ENCODE measurements at places on chromosomes 12 and 14.

- DNase-seq = peak; percentile 70
These were observed 11.7 kb downstream of the TPCN1 start for GRCh38 chr12:113232840-113233585.

- DNase-seq = no peak
These were observed 215.5 kb downstream of the AACS start for GRCh38 chr12:125280482-125281377.

GRCh38 chr12:40970320-40970907 is 217.7 kb upstream of the PDZRN4 start:
- DNase-seq = no peak

DNA sequence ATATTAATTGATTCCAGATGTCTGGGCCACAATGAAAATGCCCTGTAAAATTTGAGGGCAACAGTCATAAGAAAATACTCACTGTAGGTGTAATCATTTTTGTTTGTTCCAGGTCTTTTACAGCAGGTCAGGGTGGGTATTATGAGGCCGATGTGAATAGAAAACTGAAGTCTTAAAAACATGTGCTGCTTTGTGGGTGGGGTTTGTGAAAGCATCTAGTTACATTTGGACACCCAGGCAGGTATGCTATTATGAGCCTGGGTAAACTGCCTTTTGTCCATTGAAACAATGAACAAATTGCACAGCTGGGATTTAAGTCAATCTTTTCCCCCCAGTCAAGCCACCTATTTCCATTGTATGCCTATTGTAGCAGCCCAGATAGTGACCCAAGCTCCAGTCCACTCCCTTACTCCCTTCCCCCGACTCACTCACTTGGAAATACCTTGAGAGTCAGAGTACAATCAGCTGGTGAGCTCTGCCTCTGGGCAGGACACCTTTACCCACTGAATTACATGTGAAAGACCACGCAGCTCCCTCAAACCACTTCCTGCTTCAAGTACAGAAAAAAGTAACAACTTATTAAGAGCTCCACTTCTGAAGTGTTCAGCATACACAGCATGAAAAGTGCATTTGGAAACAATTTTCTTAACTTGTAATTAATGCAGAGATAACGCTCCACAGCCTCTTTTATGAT is 1.8 kb downstream of the IGF1 start:
- peak; percentile 28 for DNase-seq

- no peak for DNase-seq
These were observed 18.4 kb downstream of the SRGAP1 start for GRCh38 chr12:63862969-63863230.

DNA sequence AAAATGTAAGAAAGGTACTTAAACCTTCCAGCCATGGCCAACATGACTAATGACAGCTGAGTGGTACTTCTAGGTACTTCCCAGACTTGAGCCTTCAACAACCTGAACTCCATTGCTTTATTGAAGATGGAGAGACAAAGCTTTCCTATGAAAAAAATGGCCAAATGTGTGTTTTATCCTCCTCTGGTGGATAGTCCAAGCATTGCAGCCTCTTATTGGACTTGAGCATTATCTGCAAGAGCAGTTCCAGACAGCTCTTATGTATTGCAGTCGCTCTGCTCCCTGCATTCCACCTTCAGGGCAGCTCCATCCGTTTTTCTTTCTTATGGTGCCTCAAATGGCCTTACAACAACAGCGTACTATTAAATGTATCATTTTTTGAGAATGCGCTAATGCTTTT is 588.2 kb downstream of the NRXN3 start:
- DNase-seq = peak; percentile 20

DNA sequence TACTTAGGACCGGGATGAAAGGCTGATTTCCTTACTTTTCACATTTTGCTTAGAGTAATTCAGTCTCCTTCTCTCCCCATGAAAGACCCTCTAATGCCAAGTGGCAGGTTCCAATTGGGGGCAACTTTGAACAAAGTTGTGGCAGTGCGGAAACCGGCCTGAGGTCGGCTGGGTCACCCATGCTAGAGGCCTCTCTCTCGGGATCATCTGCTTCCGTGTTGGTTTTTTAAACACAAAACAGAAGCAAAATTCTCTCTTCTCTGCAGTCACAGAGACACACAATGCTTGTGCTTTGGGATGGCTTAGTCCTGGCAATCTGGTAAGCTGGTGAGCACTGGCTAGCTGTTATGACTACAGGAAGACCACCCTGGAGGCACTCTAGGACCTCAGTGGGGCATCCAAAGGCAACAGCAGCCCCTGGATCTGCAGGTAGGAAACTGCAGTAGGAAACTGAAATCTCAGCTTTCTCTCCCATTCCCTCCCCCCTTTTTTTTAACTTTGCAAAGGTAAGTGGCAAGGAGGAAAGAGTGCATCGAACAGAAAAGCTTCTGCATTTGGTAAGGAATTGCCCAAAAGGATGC is 102.1 kb downstream of the BCL11B start:
- DNase-seq = no peak

GRCh38 chr14:93765155-93765554 is 23.1 kb downstream of the PRIMA1 start:
- DNase-seq = no peak

DNA sequence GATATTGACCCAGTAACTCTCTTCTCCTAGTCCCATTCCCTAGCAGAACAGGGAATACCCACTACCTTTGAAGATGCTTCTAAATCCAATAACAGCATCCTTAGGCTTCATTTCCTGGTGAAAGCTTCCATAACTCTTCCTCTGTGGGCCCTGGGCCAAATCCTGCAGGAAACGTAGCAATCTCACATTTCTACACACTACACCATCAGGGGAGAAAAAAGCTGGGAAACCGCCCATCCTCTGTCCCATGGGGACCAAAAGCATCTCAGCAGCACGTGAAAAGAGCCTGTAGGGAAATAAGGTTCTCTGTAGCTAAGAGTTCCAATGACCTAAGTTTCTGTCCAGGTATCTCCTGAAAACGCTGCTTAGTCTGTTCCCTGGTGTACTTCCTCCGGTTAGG is 340.2 kb downstream of the DPF3 start:
- no peak for DNase-seq

- DNase-seq = no peak
These were observed 73.5 kb downstream of the CDK17 start for GRCh38 chr12:96326628-96327227.

- DNase-seq = no peak
These were observed 48.0 kb downstream of the TDP1 start for GRCh38 chr14:90003526-90004307.

GRCh38 chr14:21309956-21310355 is 30.1 kb downstream of the RPGRIP1 start:
- no peak for DNase-seq

DNA sequence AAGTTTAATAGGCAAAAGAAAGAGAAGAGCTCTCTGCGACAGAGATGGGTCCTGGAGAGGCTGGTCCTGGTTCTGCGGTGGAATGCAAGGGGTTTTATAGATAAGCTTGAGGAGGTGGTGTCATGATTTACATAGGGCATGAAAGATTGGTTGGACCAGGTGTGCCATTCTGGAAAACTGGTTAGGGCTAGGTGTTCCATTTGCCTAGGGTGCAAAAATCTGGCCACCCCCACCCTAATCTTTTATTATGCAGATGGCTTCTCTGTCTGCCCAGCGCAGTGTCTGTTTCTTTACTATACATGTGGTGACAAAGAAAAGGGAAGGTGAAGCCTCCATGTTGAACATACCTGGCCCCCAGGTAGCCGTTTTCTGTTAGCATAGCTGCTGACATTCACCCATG is 65.4 kb downstream of the ERC1 start:
- no peak for DNase-seq

DNA sequence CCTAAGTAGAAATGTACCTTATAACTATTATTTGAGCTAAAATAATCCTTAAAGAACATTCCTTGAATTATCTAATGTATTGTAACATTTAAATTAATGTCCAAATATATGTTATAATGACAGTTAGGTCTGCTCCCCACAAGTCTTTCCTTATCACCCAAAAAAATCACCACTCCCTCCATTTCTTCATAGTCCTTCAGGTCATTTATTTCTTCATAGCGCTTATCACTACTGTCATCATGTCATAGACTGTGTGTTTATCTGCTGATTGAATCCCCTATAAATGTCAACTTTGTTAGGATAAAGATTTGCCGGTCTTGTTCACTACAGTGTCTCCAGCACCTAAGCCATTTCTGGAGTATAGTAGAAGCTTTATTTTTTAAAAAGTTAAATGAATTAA is 12.0 kb downstream of the LUM start:
- DNase-seq = no peak

- DNase-seq = no peak
These were observed 38.9 kb upstream of the FUT8 start for GRCh38 chr14:65373671-65374039.

DNA sequence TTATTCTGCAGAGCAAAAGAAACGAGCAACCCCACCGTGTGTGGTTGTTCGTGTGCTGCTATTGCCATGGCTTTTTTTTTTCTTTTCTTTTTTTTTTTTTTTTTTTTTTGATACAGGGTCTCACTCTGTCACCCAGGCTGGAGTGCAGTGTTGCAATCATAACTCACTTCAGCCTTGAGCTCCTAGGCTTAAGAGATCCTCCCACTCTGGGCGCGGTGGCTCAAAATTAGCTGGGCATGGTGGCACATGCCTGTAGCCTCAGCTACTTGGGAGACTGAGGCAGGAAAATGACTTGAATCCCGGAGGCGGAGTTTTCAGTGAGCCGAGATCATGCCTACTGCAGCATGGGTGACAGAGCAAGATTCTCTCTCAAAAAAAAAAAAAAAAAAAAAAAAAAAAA is 144.2 kb downstream of the ESR2 start:
- DNase-seq = no peak

DNA sequence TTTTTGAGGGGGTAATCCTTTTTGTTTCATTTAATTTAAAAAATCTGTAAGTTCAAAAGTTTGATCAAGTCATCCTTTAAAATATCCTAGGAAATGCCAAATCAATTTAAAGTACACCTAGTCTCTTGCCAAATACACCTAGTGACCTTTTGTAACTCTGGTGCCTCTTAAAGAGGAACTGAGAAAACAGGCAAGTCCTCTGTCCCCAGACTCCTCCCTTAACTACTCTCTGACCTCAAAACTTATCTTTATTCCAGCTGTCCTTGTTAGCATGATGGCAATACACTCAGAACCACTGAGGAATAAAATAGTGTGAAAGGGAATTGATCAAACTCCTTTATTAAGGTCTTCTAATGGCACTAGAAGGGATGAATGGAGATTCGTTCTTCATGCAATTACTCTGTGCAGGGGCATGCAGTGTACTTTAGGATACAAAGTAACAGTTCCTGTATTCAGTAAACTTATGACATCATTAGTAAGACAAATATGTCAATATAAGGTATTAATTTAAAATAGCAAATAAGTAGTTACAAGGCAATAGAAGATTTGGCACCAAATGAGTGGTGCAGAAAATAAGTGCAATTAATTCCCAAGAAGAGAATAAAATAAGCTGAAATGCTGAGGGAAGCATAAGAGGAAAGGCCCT is 3.3 kb downstream of the FAR2 start:
- DNase-seq = peak; percentile 71

GRCh38 chr14:100071545-100071944 is 6.3 kb downstream of the EVL start:
- DNase-seq = no peak

Data from GM10248 (cell line).